HT1080 (cell line): ENCODE measurements at places on chromosomes 12 and 14. TPM values are rescaled to one million over a fixed set of nuclear protein-coding genes. Genes with fewer than 3 reads are reported as not detected.

SELPLG gene
- 1.1 TPM in 1 of 2 replicates, not detected in the other for total RNA-seq

AICDA gene
- total RNA-seq: not detected in 2 replicates

DNA sequence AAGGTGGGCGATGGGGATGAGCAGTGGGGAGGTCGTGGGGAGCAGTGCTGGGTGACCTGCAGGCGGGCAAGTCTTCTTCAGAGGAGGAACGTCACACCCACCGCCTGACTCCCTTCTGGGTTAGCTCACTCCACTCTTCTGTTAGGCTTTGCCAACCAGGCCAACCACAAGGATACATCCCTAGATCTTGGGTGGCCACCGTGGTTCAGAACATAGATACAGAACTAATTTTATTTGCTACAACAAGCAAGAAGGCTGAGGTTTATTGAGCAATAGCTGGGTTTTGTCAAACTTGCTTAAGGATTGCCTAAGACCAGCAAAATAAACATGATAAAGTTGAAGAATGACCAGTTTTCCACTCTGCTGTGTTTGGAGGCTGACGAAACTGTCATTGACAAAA lies 109.4 kb downstream of the DACT1 start:
- DNase-seq: peak; percentile 39

CORO1C gene
- total RNA-seq: 186 and 210 TPM in 2 replicates

DNA sequence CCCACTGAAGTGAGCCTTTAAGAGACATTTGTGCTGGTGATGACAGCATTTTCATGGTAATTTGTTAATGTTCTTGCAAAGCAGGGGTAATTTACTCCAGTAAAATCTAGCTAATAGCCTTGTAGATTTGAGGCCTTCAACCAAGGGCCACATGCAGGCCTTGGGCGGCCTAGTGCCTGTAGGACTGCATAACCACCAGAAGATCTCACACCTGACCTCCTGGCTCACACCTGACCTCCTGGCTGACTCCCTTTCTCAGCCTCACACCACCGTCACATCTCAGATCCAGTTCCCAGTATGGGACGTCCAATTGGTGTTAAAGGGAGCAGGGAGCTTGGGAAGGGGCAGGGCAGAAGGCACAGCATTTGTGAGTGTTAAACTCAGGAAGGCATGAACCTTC lies 26.9 kb downstream of the C12orf42 start:
- DNase-seq: no peak

TBX3 gene
- total RNA-seq: 17.2 and 18.4 TPM in 2 replicates

DNA sequence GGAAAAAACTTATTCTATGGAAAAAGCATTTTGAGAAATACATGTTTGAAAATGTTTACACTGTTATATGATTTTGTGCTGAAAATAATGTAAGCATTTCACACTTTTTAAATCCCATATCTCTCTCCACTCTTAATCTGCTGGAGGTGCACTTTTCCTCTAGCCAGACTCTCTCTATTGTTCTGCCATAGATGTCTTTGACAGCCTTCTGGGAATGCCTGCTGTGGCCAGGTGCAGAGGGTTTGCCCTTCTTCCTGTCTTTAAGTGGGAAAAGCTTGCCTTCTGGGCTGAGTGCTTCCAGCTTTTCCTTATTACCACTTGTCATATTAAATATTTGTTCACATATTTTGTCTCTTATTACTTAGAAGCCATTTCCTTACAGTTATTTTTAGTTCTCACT lies 60.1 kb upstream of the PPM1H start:
- DNase-seq: no peak

DNA sequence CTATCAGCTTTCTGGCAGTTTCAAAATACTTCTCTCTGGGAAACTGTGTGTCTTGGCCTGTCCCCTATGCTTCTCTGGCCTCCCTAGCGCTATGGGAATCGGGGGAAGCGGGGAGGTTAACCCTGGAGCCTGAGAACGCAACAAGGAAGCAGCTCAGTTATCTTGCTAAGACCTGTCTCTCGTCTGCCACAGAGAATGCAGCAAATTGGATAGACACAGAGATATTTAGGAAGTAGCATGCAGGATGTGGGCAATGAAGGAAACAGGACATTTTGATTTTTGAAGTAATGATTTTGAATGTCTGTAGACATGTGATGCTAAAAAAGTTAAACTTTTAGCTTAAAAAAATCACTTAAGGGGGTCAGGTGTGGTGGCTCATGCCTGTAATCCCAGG lies 6.6 kb upstream of the CALCOCO1 start:
- no peak for DNase-seq

TAS2R43 gene
- total RNA-seq: not detected in 2 replicates

DNA sequence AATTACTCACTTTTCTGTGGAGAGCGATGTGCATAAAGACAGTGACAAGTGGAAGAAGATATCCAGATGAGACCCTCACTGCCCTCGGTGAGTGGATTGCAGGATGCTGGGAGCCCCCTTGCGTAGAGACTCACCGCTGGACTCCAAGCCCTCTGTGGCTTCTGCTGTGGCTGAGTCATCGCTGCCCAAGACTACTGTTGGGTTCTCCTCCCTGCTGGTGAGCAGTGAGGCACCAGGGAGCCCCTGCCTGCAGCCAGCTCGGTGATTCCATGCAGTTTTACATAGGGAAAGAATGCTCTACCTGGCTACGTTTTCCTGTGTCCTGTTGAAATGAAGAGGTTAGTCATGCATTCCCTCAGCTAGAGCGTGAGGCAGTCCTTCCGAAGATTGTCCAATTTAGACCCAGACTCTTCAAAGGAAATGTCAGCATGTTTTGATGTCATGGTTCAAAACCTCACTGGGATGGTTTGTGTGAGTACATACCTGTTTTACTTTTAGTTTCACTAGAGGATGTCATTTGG lies 28.2 kb downstream of the TRAF3 start:
- DNase-seq: peak; percentile 86

- no peak for DNase-seq
Observed at GRCh38 chr14:25841226-25841625, 756.6 kb downstream of the NOVA1 start.

GARIN6 gene
- total RNA-seq: not detected in 2 replicates

GRCh38 chr14:22040781-22041125 lies 367.1 kb upstream of the OR4E1 start:
- DNase-seq: no peak

GRCh38 chr12:49296034-49296835 lies 1.3 kb downstream of the PRPH start:
- DNase-seq: no peak

DNAI7 gene
- total RNA-seq: not detected in 2 replicates

DNA sequence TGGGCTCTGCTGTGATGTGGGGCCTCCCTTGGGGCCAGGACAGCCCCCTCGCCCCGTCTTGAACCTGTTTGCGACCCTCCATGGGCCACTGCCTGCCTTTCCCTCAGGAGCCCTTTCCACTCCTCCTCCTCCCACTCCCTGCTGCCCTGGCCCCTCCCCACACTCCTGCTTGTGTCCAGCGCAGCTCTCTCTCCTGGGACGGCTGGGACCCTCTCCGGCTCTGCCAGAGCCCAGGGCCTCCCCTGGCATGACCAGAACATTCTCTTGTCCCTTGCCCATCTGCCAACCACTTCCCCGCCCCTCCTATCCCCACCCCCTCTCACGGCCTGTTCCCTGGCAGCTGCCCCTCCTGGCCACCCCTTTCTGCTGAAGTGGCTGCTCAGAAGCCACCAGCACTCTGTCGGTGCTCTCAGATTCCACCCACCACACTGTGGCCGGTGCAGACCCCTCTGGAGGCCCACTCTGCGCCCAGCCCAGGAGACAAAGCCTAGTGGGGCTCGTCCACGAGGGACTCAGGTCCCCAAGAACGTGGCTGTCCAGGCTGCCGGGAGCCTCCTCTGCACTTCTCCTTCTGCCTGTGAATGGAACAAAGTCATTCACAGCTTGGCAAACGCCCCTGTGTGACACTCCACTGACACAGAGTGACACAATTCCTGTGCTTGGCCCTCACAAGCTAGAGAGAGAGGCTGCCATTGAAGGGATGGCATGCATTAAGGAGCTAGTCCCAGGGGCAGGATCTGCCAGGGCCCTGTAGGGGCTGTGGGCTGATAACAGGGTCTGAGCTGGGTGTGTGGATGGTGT lies 1.4 kb downstream of the ASPG start:
- no peak for DNase-seq

- no peak for DNase-seq
Observed at GRCh38 chr14:99175331-99176155, 96.5 kb downstream of the BCL11B start.

DNA sequence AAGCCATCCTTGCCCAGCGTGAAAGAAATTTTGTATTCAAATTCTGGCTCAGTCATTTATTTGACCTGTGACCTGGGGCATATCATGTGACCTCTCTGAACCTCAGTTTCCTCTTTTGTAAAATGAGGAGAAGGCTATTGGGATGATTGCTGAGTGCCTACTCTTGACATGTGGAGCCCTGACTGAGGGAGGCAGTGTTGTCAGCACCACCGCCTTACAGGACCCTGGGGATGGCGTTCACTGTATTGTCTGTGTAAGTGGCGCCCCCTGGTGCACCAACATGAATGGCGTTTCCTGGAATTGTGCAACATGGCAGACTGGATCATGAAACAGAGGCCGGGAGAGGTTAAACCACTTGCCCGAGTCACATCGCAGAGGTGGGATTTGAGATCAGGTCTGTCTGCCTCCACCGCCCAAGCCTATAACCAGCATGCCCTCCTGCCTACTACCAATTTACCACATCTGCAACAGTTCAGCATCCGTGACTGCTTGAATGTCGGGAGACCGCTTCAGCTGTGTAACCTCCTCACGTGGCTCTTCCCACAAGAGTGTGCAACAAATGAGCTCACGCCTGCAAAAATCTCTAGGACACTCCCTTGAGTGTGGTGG lies 20.1 kb upstream of the CCDC63 start:
- peak; percentile 78 for DNase-seq

- DNase-seq: no peak
Observed at GRCh38 chr12:562634-563033, 100.6 kb downstream of the NINJ2 start.

DNA sequence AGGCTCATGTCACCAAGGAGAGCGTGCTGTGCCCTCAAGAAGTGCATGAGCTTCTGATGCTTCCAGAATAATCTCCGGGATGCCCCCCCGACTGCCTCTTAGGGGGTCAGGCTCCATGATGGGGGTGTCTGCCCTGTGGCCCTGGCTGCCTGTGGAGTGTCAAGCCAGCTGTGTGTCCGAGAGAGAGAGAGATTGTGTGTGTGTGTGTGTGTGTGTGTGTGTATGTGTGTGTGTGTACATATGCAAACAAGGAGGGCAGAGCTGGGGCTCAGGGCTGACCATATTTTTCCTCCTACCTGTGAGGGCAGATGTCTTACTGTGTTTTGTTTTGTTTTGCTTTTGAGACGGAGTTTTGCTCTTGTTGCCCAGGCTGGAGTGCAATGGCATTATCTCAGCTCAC lies 5.6 kb upstream of the ALDH2 start:
- DNase-seq: no peak

DNA sequence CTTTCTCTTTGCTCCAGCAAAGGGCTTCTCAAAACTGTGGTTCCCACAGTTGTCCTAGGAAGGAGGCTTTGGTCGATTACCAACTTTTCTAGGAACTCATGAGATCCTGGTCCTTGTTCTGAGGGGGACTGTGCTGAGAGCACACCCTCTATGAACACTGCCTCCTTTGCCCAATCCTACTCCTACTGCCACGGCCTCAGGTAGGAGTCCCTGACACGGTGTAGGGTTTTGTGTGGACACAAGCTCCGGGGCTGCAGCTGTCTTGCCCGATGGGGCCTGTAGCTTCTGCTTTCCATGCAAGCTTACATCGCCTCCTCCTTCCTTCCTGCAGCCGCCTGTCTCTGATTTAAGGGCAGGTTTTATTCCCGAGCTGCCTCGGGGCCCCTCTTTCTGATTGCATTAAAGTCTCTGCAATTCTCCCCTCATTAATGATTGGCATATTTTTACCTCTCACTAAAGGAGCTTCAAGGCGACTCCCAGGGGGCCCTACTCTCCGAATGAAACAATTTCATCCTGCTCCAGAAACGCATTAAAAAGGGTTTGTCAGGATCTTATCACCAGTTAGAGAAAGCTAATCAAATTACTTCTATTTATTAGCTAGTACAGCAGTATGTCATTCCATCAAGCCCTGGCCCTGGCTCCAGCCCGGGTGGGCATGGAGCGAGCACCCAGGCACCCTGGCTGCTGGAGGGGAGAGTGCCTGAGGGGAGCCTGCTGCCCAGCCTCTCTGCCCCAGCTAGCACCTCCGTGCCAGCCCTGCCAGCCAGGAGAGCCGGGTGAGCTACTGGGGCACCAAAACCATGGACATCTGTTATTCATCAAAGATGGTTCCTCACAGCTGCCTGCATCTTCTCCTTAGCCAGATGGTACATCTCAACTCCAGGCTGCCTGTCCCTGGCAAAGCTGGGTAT lies 38.0 kb upstream of the ESRRB start:
- peak; percentile 40 for DNase-seq

SERPINA10 gene
- not detected in 2 replicates for total RNA-seq

GRCh38 chr14:51396222-51396815 lies 156.3 kb downstream of the TMX1 start:
- peak; percentile 97 for DNase-seq

- DNase-seq: no peak
Observed at GRCh38 chr12:13024531-13024916, 19.7 kb upstream of the FAM234B start.

M6PR gene
- 428 and 528 TPM in 2 replicates for total RNA-seq

GRCh38 chr14:56487761-56488160 lies 91.8 kb upstream of the TMEM260 start:
- DNase-seq: no peak

DNA sequence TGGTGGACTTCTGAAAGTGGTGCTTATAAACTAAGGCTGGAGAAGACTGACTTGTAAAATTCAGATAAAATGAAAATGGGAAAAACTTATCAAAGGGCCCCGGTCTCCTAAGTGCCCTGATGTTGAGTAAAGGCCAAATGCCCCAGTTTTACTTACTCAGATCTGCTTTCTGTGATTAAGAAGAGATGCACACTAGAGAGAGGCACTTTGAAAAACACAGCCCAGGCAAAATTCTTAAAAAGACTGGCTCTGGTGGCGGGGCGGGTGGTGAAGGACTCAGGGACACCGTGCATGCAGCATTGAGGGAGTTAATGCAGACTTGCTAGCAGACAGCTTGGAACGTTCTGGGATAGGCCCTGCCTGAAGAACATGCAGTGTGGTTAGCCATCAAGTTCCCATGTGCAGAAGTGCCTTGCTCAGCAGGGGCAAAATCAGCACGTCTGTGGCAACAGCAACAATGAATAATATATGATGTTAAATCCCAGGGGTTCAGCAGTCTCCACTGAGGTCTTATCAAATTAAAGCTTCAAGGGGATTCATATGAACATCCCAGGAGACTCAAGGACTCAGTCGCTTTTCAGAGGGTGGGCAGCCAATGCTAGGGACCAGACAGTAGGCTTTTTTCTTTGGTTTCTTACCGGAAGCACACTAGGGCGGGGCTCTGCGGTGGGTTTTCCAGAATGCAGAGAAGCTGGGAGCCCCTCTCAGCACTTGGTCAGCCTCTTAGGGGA lies 105.0 kb downstream of the DAD1 start:
- DNase-seq: no peak

NGB gene
- total RNA-seq: not detected in 2 replicates
